ENCODE measurements at places on chromosomes 13 and 19.

DNA sequence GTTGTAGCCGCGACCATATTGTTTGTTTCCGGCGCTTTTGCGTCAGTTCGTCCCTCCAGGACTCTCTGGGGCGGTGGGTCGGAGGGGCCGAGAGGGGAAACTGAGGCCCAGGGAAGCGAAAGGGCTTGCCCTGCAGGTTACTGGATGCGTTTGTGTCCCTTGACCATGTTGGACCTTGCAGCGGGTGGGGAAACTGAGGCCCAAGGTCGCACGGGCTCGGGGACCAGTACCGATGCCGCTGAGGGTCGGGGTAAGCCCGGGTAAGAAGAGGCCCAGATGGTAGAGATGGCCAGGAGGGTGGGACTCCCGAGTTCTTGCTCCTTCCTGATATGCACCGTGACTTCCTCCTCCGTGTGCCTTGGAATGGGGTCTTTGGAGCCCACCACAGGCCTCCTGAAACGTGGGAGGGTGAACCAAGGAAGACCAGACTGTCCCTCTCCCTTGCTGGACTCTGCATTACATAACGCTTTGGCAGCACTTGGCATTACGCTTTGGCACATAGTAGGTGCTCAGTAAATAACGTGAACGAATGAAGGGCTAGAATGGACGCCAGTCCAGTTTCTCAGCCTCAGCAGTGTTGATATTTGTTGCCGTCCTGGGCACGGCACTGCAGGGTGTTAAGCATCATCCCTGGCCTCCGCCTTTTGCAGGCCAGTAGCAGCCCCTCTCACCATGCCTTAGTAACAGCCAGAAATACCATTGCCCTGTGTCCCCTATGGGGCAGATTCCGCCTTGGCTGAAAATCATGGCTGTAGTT lies 743 bp downstream of the CHAF1A start:
- DNase-seq, result no peak

- peak; percentile 97 for DNase-seq
Observed at GRCh38 chr19:5436106-5436947, 18.9 kb upstream of the ZNRF4 start.

- DNase-seq, result no peak
Observed at GRCh38 chr19:55041627-55042343, 3.7 kb upstream of the GP6 start.

- no peak for DNase-seq
Observed at GRCh38 chr13:98918771-98919170, 59.1 kb downstream of the DOCK9 start.

GRCh38 chr19:43782689-43783231 lies 2.0 kb upstream of the KCNN4 start:
- DNase-seq, result no peak

- peak; percentile 67 for DNase-seq
Observed at GRCh38 chr19:40797963-40798682, 868 bp upstream of the EGLN2 start.

- no peak for DNase-seq
Observed at GRCh38 chr19:4379383-4380253, 20.7 kb downstream of the SH3GL1 start.

DNA sequence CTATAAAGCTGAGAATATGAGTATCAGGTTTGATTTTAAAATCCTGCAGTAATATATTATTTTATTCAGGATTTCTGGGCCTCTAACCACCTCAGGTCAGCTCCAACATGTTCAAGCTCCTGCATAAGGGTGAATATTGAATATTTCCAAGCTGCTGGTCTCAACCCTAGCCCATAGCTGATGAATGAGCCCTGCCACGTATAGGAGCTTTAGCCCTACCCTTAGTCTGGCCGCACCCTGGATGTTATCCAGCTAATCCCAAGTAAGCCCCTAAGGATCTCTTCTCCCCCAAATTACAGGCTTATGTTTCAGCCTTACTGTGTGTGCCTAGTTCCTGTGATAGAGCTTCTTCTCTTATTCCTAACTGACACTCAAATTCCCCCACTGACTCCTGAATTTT lies 240.6 kb downstream of the KCTD12 start:
- DNase-seq, result no peak

DNA sequence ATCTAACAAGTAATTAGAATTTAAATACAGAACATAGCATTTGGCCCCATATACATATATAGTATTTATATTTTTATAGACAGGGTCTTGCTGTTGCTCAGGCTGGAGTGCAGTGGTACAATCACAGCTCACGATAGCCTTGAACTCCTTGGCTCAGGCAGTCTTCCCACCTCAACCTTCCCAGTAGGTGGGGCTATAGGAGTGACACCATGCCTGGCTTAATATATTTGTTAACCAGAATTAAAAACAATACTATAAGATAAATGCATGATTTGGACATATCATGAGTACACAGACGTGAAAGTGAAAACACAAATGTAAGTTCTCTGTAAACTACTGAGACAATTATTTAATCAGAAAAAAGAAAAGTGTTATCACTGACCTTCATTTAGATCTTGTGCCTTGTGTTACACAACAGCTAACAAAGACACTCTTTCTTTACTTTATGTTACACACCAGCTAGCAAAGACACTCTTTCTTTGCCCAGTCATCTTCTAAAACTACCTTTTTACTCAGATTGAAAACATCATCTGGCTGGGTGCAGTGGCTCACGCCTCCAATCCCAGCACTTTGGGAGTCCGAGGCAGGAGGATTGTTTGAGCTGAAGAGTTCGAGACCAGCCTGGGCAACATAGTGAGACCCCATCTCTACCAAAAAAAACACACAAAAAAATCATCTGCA lies 22.6 kb downstream of the CARS2 start:
- DNase-seq, result no peak

- no peak for DNase-seq
Observed at GRCh38 chr13:91825516-91825915, 427.1 kb downstream of the GPC5 start.

DNA sequence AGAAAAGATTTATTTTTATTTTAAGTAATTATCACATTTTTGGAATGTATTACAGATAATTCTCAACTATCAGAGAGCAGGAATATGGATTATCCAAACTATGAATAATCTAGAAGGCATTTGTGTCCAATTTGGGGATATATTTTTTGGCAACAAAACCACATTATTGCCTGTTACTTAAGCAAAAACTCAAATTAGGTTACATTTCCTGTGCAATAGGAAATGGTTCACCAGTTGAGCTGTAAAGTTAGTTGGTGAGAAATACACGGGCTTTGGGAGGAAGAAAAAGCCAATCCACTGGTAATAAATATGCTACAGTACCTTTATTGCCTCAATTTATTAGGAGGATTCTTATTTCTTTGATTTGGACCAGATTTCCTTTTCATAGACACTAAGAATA lies 1075.2 kb downstream of the PCDH9 start:
- no peak for DNase-seq

GRCh38 chr13:111659219-111659775 lies 338.9 kb downstream of the TEX29 start:
- DNase-seq, result no peak

GRCh38 chr13:55361141-55361540 lies 1779.6 kb upstream of the PRR20A start:
- DNase-seq, result no peak

DNA sequence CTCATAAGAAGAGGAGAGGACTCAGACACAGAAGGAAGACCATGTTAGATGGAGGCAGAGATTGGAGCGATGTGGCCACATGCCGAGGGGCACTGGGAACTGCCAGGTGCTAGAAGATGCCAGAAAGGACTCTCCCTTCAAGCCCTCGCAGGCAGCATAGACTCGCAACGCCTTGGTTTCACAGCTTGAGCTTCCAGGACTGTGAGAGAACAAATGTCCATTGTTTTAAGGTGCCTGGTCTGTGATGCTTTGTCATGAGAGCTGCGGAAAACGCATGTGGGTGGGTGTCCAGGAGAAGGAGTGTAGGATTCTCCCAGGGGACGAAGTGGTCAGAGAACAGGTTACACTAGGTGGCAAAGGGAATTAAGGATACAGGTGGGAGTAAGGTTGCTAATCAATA lies 125.9 kb upstream of the USP29 start:
- DNase-seq, result no peak

GRCh38 chr19:31089681-31090080 lies 259.6 kb downstream of the TSHZ3 start:
- DNase-seq, result no peak

GRCh38 chr13:24922387-24922744 lies 158.4 kb downstream of the RNF17 start:
- peak; percentile 54 for DNase-seq

GRCh38 chr13:66915596-66916185 lies 314.4 kb downstream of the PCDH9 start:
- no peak for DNase-seq

GRCh38 chr13:78867655-78868054 lies 208.7 kb upstream of the OBI1 start:
- no peak for DNase-seq

Data from AG08396 (cell line).